NCI-H774 (cell line): ENCODE measurements at places on chromosomes 13 and 19.

DNA sequence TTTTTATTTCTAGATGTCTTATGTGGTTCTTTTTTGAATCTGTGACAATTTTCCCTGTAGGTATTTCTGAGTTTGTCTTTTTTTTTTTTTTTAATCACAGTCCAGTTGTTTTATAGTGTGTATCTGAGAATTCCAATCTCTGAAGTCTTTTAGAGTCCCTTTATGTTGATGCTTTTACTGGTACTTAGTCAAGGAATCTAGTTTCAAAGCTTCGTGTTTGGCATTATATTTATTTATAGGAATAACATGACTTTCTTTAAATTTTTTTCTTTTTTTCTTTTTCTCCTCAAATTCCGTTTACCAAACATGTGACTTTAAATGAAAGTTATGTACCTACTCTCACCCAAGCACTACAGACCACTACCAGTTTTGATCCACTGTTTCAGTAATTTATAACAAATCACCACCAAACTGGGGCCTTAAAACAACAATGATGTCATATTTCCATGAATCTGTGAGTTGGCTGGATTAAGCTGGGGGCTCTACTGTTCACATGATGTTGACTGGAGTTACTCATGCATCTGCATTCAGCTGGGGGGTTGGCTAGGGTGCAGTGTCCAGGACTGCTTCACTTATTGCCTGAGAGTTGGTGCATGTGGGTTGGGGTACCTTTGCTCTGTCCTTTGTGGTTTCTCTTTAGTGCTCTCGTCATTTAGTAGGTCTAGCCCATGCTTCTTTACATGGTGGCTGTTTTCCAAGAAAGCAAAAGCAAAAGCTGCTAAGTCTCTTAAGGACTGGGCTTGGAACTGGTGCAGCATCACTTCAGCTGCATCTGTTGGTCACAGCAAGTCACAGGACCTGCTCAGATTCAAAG is 22.3 kb downstream of the KCTD4 start:
- no peak for DNase-seq

DNA sequence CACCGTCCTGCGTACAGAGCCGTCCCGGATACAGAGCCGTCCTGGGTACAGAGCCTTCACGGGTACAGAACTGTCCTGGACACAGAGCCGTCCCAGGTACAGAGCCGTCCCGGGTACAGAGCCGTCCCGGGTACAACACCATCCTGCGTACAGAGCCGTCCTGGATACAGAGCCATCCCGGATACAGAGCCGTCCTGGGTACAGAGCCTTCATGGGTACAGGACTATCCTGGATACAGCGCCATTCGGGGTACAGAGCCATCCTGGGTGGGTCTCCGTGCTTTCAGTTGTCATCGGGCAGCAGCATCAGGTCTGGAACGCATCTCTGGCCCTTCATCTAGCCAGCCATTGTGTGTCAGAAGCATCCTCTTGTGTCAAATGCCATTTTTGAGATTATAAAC is 222.3 kb upstream of the SOX1 start:
- DNase-seq: no peak

DNA sequence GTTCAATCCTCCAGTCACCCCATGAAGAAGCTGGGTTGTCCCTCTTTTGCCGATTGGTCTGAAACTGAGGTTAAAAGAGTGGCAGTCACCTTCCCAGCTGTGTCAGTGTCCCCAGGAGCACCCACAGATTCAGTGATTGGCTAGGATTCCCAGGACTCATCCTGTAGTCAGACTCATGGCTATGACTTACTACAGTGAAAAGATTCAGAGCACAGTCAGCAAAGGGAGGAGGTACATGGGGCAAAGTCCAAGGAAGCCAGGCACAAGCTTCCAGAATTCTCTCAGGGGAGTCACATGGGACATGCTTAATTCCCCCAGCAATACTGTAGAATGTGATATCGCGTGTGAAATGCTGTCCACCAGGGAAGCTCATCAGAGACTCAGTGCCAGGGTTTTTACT is 14.2 kb downstream of the ZNF473 start:
- DNase-seq: no peak

DNA sequence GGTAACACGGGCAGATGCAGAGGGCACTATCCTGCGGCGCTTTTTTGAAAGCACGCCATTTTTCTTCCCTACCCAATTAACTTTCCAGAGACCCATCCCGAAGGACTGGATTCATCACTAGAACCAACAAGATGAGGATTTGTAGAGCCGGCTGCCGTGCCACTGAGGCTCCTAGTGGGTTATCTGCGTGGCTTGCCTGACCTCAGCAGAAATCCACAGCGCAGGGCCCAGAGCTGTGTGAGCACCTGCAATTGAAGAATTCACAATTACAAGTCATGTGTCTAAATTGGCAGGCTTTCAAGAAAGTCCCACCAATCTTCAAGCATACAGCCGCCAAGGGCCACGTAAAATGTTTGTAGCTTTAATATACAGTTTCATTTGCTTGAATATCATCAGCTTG is 75.5 kb downstream of the ALOX5AP start:
- no peak for DNase-seq

GRCh38 chr13:90746230-90746629 is 601.3 kb upstream of the MIR17HG start:
- no peak for DNase-seq

GRCh38 chr13:93561576-93562225 is 335.1 kb downstream of the GPC6 start:
- DNase-seq: no peak

GRCh38 chr19:14979476-14980255 is at the start of gene SLC1A6:
Gene SLC1A6, minus strand, starts transcription at chr19:14979864. Its CDS starts 6,954 bp downstream, at chr19:14972910.
- DNase-seq: no peak
